Activated CD4-positive, alpha-beta T cell treated with anti-CD3 and anti-CD28 coated beads for 4 hours (primary cell): ENCODE measurements at places on chromosomes 6 and 20.

DNA sequence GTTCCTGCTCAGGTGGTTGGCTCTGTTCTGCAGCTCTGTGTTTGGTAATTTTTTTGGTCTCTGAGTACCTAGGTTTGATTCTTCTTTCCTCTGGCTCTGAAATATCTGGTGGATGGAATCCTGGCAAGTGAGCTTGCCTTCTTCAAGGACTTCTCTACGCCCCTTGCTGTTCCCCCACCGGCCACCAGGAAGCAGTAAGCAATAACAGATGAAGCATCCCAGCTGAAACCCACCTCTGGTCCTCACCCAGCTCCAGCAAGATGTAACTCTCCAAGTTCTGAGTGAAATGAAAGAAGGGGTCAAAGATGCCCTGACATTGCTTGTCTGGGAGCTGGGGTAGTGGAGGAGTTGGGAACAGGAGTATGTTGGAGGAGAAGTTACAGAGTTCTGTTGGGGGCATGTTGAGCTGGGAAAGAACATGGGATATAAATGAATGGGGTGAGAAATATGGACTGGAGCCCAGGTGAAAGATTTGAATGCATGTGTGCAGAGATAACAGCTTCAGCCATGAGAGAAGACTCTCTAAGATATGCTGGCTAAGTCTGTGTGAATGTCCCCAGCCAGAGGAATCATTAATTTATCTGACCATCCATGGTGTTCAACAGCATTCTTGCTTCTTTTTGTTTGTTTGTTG lies 51.3 kb upstream of the GLP1R start:
- peak; percentile 5 for DNase-seq

- DNase-seq, result no peak
Observed at GRCh38 chr6:166570929-166571713, 15.4 kb downstream of the RAMACL start.

GRCh38 chr20:48350313-48350988 lies 477.3 kb downstream of the PREX1 start:
- DNase-seq, result no peak

DNA sequence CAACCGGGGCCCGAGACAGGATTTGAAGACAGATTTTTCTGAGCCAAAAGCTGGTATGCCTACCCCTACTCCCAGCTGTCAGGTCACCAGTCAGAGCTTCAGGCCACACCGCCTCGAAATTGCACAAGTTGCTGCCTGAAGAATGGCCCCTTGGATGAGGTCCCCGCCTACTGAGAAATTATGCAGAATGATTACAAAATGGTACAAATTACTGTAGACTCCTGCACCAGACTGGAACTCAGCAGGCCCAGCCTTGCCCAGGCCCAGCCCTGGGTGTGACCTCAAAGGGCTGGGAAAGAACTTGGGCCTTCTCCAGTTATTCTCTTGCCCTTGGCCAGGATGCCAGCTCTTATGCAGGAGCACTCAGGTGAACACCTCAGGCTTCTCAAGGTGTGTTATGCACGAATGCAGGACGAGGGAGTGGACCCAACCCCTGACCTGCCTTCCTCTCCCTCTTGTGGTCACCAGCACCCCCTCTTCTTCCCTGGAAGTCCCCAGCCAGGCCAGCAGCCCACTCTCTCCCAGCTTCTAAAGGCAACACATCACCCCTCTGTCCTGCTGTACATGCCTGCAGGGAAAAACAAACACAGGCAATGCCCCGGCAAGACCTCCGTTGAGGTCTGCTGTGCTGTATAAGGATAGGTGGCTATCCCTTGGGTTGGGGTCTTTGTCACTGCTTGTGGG lies 88.7 kb upstream of the NAA20 start:
- no peak for DNase-seq

GRCh38 chr6:169978615-169979161 lies 227.3 kb downstream of the ERMARD start:
- no peak for DNase-seq
